ENCODE measurements at places on chromosomes 3 and 15.

DNA sequence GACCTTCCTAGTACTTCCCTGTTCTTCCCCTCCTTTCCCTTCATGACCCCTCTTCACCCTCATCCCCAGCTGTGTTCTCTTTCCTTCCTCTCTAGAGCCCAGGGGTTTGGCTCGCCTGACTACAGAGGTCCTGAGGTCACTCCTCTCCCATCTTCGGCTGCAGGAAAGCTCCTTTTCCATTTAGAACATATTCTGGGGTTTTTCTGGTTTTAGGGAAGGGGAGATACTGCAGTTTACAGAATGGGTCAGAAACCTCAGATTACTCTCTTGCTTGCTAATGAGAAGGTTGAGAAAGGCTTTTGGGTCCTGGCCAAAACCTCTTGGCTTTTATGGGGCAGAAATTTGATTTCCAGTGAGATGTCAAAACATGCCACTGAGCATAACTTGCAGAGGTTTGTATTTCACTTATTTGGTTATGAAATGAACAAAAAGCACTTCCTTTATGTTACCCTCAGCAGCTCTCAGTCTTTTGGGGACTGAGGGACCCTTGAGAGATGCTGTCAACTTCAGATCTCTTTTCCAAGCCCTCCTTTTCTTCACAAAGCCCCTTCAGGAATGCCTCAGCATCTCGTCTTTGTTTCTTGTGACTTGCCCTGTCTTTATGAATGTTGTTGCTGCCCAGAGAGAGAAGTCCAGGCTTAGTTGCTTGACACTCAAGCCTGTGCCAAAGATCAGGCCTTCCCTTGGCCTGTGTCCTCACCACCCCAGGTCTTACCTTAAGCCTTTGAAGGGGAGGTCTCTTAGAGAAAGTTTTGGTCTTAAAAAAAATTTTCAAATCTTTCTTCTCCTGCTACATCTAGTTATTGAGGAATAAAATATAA lies 121.7 kb upstream of the TPM1 start:
- no peak for DNase-seq

GRCh38 chr3:45010811-45011333 lies 15.2 kb upstream of the CLEC3B start:
- peak; percentile 83 for DNase-seq

DNA sequence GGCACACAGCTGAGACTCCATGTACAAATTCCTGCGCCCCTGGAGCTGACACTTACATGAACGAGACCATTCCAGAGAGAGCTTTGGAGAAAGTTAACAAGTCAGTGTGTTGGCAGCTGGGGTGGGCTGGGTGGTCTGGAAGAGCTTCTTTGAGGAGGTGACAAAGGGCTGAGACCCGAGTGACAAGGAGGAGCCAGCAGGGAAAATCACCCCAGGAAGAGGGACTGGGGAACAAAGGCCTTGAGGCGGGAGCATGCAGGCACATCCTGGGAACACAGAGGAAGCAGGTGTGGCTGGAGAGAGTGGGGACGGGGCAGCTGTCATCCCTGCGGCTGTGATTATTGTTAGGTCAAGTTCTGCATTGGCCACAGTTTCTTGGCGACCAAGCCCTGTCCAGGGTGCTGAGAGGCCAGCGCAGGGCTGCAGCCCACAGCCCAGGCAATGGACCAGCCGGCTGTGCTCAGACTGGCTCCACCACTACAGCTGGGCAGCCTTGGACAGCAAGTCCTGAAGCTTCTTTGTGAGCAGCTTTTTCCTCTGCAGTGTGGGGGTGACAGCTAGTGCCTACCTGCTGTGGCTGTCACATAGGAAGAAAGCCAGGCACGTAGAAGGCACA lies 34.2 kb upstream of the PRR23E start:
- peak; percentile 22 for DNase-seq

GRCh38 chr3:72086042-72086742 lies 301.2 kb upstream of the PROK2 start:
- no peak for DNase-seq

DNA sequence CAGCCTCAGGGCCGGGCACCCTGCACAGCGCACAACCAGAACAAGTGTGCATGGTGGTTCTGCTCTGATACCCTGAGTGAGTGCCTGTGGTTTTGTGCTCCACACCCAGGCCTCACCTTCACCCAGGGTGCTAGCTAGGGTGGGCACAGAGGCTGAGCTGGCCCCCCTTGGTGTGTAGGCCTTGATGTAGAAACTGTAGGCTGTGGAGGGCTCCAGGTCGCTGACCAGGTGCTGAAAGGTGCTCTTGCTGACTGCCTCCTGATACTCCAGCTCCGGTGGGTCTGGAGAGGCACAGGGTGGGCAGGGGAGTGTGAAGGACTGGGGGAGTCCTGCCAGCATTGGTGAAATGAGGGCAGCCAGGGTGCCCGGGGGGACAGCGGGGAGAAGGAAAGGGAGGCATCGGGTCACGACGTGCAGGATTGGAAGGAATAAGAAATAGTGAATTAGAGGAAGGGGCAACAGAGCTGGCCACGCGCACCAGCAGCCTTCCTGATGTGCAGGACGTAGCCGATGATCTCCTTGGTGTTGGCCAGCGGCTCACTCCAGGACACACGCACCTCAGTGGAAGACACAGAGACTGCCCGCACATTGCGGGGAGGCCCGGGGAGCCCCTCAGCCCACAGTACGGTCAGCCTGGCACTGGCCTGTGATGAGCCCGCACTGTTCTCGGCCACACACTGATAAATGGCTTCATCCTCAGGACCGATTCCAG lies 26.6 kb downstream of the RNU5B-1 start:
- no peak for DNase-seq

DNA sequence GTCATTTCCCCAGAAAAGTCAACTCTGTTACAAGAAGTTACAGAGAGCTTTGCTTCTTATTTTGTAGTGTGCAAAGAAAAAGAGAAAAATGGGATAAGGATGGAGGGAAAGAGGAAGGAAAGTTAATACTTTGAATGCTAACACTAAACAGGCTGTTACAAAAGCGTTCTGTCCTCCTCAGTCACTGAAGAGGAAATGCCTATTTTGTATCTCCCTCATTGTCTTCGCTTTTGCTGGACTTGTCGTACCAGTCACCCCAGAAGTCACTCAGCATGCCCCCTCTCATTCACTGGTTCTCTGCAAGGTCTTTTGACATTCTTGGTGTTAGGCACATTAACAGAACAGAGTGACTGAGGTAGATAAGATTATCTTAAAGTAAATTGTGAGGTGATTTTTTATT lies 129.6 kb downstream of the ALCAM start:
- DNase-seq = no peak

DNA sequence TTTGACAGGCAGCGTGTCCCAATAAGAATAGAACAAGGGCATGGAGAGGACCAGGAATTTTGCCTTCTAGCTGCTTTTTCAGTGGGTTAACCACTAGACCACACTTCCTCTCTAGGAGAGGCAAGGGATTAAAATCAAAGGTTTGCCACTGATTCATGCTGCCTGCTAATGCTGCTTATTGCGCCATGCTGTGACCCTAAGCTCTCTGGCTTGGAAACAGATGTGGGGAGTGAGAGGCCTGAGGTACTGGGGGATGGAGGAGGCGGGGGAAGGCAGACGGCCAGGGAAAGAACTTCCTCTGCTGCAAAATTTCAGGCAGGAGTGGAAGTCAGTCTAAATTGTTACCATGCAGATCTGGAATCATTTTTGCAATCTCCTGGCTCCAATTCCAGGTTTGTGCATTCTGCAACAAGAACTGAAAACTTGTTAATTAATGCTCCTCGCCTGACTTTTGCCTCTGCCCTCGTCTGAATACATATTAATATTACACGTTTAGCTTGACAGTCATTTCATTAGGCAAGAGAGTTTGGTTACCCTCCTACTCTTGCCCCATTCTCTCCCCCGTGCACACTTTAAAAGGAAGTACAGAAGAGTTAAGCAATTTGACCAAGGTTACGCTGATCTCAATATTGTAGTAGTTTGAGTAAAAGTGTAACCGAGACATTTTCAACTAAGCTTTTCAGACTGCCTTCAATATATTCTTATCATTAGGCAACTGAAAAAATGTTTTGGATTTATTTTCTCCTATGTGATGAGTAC lies 121.7 kb upstream of the SPRED1 start:
- DNase-seq = peak; percentile 80

- DNase-seq = peak; percentile 38
Observed at GRCh38 chr15:83300826-83301225, 16.4 kb upstream of the BNC1 start.

DNA sequence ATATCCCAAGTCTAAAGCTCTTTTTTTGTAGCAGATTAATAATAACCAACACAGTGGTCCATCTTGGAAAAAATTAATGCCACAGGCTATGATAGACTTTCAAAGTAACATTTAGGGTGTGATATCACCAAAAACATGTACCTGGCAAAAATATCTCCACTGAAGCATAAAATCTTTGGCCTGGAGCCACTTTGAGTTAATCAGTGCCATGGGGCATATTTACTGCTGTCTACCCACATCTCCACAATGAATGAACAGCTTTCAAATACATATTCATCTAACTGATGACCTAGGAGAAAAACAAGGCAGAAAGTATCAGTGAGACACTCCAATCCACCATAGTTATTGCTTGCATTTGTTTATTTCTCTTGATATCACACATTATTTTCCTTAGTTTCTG lies 296.0 kb upstream of the MDFIC2 start:
- no peak for DNase-seq

DNA sequence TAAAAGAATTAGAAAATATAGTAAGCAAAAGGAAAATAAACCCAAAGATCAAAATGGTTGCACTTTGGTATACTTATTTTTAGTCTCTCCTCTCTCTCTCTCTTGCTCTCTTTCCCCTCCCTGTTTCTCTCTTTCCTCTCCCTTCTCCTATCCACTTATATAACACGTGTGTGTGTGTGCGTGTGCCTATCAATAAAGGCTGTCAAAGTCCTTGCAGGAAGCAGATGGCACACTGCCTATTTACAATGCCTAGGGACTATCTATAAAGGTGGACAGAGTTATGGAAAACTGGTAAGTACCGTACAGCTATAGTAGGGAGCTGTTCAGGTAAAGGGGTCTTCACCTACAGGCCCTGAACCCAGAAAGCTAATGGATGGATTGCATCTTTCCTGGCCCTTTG lies 161.6 kb downstream of the SQOR start:
- no peak for DNase-seq

DNA sequence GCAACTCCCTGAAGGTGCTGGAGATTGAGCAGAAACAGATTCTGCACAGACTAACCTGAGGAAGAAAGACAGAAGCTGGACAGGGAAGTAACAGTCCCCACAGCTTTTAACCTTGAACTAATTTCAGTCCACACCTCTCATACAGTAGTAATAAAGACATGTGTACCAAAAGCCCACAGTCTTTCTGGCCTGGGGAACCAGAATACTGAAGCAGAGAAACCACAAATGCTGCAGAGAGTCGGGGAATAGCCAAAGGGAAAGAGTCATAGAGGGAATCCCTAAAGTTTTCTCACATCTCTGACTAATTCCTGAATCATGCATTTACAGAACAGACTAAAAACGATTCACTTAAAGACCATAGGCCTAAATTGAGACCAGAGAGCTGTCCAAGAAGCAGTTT lies 503.4 kb upstream of the NECTIN3 start:
- peak; percentile 59 for DNase-seq

GRCh38 chr15:78007211-78007931 lies 70.1 kb downstream of the TBC1D2B start:
- DNase-seq = no peak

DNA sequence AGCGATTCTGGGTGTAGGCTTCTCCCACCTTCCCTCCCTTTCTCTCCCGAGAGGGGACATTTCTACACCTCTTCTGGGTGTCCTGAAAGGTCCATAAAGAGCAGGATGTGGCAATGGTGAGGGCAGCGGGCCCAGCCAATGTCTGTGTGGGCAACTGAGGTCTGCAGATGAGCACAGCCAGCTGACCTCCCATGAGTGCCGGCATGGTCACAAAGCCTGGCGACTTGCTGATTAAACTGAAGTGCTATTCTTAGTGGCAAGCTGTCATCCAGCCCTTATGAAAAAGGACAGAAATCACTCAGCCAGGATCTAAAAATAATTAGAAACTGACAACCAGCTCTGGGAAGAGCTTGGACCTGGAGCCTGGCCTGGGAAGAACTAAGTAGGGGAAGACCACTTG lies 124.3 kb upstream of the RGMA start:
- DNase-seq = no peak

- no peak for DNase-seq
Observed at GRCh38 chr3:5431811-5432378, 244.4 kb downstream of the EDEM1 start.

DNA sequence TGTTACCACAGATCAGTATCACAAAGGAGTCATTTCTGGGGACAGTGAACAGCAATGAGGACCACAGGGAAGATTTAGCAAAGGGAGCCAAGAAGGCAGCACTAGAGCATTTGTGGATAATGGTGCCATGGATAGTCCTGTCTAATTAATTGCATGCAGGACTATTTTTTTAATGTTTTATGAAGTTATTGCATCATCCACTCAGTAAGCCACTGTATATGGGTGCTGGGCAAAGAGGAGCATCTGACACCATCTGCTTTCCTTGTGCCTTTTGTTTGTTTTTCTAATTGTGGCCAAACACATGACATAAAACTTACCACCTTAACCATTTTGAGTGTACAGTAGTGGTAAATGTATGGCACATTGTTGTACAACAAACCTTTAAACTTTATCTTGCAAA lies 301.1 kb upstream of the LRRFIP2 start:
- DNase-seq = no peak

DNA sequence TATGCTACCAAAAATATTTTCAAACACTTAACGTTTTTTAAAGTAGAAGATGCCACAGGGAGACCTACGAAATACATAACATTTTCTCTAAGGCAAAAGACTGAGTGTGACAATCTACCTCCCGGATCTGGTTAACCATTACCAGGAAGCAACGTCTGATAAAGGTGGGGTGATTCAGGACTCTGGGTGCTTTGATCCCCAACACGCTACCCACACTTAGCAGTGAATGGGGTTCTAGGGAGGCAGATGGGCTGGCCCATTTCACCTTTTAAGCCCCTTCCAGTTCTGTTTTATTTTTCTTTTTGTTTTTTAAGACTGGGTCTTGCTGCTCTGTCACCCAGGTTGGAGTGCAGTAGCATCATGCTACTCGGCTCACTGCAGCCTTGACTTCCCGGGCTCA lies 39.5 kb downstream of the EIF4E3 start:
- DNase-seq = no peak

DNA sequence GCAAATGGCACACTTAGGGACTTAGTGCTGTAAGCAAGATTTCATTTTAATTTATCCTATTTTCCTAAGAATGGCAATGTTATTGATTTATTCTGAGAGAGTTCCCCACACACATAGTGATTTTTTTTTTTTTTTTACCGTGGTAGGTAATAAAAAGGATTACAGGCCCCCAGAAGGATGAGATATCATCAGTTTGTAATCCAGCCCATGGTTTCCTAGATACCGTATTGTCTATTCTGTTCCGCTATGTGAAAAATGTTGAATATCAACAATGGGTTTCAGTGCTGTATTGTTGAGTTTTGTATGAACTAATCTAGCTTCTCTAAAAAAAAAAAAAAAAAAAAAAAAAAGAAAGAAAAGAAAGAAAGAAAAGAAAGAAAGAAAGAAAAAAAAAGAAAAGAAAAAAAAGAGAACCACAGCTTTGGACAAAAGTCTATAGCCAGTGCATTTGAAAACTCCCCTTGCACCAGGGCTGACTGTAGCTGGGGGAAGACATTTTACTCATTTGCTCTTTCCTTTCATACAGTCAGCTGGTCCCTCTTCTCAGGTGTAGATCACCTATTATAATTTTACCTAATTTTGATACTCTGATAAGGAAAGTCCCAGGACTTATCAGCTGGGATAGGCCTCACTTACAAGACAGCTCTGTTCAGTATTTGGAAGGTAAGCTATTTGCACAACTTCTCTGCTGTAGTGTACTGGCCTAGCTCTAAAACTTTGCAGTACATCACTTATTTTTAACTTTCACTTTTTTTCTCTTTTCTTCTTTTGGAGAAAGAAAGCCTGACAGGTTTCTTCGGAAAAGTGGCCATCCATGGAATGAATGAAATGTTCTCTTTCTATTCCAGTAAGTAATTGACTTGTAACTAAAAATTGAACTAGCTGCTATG lies 101.4 kb upstream of the SOX2 start:
- DNase-seq = no peak
